Tibial nerve (tissue), 4 donors: ENCODE measurements at places on chromosomes 1 and 21.

DNA sequence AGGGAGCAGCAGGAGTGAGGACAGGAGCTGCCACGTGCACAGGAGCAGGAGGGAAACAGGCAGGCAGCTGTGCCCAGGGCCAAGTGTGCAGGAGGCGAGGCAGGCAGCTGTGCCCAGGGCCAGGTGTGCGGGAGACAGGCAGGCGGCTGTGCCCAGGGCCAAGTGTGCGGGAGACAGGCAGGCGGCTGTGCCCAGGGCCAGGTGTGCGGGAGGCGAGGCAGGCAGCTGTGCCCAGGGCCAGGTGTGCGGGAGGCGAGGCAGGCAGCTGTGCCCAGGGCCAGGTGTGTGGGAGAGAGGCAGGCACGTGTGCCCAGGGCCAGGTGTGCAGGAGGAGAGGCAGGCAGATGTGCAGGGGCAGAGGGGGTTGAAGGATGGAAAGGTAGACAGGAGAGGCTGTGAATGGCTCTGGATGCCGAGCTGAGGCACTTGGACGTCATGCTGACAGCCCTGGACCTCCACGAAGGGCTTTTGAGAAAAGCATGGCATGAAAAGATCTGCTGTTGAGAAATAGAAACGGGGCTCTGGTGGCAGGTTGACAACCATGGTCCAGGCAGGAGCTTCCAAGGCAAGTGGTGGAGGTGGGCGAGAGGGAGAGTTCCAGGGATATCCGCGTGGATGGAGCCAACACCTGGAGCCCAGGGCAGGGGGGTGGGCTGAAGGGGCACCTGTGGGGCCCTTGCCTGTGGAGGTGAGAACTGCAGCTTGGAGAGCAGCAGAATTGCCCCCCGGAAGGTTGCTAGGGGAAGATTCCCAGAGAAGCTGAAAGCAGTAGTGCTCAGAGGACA is 19.1 kb upstream of the NPHP4 start:
- no peak for DNase-seq

DNA sequence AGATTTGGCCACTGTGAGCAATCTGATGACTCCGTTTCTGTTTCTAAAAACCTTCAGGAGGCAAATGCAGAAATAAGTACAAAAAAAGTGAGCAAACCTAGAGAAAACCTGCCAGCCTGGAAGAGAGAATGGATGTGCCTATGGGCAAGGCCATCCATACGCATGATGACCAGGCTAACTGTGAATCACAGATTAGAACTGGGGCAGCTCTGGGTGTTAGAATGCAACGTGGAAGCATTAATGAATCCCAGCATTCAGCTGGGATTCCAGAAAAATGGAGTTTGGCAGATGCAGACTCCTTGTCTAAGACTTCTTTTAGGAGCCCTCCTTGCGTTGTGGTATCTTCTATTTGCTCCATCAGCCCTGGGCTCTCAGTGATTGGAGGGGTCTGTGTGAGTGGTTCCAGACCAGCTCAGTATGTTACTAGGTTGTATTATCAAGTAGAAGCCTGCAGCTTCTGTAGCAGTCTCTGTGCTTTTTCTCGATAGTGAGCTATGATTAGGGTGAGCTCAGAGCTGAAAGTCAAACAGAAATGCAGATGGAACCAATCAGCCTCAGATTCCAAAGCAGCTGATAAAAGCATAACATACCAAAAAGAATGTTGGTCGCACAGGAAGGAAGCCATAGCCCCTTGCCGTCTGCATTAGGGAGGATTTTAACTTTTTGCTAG is 154.0 kb downstream of the PSMG1 start:
- DNase-seq, result no peak

- no peak for DNase-seq
Measured at GRCh38 chr1:38819516-38819915, 40.1 kb downstream of the RRAGC start.

DNA sequence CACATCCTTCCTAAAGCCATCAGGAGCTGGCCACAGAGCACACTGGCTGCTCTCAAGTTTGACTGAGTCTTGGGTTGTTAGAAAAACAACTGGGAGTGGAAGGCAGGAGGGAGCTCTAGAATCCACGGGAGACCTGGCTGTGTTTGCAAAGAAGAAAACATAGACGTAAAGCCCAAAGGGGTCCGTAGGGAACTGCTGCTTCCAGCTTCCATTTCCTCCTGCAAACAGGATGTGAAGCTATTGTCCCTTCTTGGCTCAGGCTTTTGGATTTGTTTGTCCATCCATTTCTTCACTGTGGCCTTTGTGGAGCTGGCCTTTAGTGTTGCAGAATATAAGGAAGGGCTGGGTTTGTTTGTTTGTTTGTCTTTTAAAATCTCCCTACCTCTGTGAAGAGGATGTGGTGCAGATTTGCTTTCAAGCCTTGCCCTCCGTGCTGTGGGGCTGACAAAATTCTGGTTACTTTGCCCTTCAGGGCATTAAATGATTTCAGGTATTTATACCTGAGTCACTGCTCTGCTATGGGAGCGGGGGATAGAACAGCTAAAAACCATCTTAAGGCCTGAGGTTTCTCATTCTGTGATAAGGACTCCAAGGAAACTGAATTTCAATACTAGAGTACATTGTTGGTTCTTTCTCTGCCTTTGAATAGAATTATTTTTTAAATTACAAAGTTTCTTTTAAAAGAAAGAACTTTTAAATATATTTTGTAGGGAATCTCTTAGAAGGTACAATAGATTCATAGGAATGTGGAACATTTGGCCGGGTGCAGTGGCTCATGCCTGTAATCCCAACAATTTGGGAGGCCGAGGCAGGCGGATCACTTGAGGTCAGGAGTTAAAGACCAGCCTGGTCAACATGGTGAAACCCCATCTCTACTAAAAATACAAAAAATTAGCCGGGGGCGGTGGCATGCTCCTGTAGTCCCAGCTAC is 74.3 kb downstream of the MPZL1 start:
- DNase-seq, result no peak

- no peak for DNase-seq
Measured at GRCh38 chr1:7253988-7254587, 468.8 kb downstream of the CAMTA1 start.

GRCh38 chr21:44815852-44816628 is 1.8 kb downstream of the SUMO3 start:
- DNase-seq, result no peak

DNA sequence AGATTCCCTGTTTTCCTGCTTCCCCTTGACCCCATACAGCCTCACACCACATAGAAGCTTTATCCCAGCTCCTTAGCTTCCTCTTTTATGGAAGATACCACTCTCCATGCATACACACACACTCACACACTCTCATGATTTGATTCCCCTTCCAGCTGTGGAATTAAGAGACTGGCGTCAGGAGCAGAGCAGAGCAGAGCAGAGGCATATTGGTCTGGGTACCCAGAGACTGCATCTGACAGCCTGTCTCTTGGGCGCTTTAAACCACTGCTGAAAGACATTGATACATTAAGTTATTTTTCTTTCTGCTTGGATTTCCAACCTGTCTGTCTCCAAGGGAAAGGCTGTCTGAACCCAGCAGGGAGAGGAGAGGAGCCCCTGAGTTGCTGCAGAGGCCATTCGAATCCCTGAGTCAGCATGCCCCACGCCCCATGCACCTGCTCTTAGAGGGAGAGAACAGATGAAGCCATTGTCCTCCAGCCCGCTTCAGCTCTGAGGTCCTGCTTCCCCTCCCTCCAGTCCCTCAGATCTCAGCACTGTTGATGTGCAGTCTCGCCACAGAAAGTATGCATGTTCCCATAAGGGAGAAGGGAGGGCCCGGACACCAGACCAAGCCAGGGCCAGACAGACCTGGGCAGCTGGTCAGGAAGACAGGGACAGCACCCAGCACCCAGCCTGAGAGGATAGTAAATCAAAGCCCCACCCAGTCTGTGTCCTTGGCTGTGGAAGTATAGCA is 66.7 kb upstream of the GJB5 start:
- no peak for DNase-seq

- no peak for DNase-seq
Measured at GRCh38 chr21:43352154-43352537, 74.8 kb downstream of the SIK1 start.
